ENCODE measurements at places on chromosomes 6 and 20.

DNA sequence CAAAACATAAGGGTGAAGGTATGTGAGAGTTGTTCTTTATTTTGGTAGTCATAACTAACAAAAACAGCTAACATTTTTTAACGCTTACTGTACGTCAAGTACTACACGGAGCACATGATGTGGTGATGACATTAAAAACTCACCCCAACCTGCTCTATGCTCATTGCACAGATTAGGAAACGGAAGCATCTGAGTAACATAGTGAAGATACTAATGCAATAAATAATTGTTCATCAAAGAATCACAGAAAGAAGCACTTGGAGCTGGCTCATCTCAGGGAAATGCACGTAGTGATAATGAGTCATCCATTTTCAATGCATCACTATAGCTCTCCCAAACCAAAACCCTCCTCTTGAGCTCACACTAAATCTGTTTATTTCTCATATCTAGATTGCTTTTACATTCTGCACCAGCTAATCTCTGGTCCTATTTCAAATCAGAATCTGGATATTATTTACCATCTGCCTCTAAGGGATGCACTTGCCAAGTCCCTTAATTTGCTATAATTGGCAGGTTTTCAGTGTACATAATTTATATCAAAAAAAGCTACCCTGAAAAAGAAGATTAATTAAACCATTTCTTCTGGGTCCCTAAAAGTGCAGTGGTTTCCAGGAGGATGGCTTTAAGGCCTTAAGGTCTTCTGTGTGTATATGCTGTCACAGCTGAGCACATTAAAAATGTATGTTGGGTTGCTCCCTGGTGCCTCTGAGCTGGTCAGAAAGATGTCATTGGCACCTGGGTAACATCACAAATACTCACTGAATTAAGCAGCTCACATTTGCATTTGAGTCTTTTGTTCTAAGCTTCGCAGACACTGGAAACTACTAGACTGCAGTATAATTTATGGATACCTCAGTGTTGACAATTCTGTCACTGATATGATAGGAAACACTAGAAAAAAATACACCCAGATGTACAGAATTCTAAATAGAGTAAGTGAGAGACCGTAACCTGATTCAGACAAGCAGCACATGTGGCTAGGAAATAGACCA lies 677.4 kb upstream of the CITED2 start:
- ATAC-seq: no peak

- ATAC-seq: no peak
Measured at GRCh38 chr6:34147906-34148630, 2.2 kb upstream of the GRM4 start.

DNA sequence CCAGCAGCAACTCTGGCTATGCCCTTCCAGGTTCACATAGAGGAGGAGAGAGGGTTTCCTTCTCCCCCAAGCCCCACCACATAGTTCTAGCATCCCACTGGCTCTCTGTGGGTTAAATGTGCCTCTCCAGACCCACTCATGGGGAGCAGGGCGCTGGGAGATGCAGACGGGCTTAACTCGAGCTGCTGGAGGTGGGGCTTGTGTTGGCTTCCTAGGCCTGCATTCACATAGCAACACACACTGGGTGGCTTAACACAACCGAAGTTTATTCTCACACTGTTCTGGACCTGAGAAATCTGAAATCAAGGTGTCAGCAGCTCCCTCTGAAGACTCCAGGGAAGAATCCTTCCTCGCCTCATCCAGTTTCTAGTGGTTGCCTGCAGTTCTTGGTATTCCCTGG lies 33.6 kb downstream of the SLC2A10 start:
- ATAC-seq: no peak

DNA sequence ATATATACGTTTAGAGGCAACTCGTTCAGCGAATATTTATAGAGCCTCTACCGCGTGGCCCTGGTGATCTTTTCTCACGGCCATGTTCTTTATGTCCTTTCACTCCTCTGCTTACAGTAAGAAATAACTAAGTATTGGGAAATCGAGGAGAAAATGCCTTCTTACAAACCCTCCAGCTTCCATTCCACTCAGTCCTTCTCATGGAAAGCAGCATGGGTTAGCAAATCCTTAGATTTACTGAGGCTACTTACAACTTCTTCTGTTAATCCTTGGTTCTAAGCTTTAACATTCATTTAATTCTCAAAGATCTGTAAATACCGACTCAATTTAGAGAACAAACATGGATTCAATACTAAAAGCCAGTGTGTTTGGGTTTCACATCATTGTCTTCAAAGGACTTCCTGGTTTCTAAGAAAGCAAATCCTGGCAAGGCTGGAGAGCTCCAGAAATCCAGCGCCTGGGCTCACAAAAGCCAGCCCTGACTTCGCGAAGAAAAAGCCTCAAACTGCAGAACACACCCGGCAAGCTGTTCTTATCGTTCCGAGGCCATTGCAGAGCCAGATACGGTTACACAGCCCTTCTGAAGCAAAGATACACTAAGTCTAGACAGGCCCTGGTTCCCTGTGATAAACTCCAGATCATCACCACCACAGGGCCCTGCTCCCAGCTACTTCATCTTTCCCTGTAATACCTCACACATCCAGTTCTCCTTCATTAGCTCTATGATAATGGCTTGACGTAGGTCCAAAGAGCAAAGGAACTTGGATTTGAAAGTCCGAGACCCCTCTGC lies 19.2 kb downstream of the AGPAT4 start:
- no peak for ATAC-seq

All from activated CD4-positive, CD25-positive, alpha-beta regulatory T cell treated with anti-CD3 and anti-CD28 coated beads, Interleukin-2, amount 50 U/mL, for 24 hours (primary cell).